Memory B cell (primary cell): ENCODE measurements at places on chromosomes 5 and 9.

DNA sequence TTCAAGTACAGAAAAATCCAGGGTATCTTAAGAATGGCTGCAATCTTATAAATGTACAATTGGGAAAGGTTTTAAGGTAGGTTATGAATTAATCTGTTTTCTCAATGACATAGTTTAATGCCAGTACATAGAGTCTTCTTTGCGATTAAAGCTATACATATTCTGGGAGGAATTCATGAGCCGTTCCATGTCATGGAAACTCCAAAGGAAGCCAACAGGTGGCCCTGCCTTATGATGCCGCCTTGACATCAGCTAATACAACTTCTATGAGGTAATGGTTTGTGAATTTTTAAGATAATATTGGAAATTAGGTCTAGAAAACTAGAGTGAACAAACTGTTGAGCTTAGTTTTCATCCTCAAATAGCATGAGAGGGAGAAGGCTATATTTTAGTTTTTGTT is 713.4 kb downstream of the EFNA5 start:
- no peak for DNase-seq

GRCh38 chr9:81213456-81213855 is 475.9 kb downstream of the TLE1 start:
- no peak for DNase-seq

- no peak for DNase-seq
Measured at GRCh38 chr9:3435732-3436131, 90.1 kb downstream of the RFX3 start.

DNA sequence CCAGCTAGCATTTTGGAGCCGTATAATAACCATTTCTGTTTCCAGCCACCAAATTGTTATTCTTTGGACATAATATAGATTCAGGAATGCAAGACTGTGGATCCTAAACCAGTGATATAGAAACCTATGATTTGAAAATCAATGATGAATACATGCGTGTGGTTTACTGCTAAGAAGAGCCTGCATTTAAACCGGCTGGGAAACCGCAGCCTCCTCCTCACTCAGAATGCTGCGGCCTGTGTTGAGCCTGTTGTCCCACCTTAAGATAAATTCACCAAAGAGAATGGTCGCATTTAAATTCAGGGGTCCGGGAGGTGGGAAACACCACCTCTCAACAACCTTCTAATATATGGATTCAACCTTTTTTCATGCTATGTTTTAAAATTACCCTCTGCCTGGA is 148.0 kb downstream of the MEF2C start:
- DNase-seq, result no peak

DNA sequence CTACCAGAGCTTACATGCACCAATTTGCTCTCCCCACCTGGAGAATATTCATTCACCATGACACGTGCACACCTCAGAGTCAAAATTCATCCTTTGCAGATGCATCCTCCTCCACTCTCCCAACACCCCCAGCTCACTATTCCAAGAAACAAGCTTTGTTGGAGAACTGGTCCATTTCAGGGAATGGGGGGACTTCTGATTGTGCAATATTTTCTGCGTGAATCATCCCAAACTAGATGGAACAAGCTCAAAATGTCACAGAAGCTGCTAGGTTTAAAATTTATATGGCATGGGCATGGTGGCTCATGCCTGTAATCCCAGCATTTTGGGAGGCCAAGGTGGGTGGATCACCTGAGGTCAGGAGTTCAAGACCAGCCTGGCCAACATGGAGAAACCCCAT is 3.6 kb downstream of the GLDC start:
- no peak for DNase-seq

- no peak for DNase-seq
Measured at GRCh38 chr5:111548992-111549649, 36.8 kb upstream of the STARD4 start.
